ENCODE measurements at places on chromosomes 7 and 10.

GRCh38 chr7:37675749-37676148 lies 7.8 kb upstream of the GPR141 start:
- no peak for DNase-seq

DNA sequence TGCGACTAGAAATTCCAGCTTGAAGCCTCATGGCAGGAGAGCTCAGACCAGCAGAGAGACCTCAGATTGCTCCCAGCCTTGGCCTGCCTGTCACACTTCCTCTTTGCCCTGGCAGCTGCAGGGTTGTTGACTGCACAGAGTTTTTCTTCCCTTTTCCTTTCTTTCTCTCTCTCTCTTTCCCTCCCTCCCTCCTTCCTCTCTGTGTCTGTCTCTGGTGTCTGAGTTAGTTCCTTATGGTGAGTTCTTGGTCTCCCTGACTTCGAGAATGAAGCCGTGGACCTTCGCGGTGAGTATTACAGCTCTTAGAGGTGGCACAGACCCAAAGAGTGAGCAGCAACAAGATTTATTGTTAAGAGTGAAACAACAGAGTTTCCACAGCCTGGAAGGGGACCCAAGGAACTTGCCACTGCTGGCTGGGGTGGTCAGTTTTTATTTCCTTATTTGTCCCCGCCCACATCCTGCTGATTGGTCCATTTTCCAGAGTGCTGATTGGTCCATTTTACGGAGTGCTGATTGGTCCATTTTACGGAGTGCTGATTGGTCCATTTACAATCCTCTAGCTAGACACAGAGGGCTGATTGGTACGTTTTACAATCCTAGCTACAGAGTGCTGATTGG lies 266.3 kb downstream of the RPS24 start:
- DNase-seq: no peak

DNA sequence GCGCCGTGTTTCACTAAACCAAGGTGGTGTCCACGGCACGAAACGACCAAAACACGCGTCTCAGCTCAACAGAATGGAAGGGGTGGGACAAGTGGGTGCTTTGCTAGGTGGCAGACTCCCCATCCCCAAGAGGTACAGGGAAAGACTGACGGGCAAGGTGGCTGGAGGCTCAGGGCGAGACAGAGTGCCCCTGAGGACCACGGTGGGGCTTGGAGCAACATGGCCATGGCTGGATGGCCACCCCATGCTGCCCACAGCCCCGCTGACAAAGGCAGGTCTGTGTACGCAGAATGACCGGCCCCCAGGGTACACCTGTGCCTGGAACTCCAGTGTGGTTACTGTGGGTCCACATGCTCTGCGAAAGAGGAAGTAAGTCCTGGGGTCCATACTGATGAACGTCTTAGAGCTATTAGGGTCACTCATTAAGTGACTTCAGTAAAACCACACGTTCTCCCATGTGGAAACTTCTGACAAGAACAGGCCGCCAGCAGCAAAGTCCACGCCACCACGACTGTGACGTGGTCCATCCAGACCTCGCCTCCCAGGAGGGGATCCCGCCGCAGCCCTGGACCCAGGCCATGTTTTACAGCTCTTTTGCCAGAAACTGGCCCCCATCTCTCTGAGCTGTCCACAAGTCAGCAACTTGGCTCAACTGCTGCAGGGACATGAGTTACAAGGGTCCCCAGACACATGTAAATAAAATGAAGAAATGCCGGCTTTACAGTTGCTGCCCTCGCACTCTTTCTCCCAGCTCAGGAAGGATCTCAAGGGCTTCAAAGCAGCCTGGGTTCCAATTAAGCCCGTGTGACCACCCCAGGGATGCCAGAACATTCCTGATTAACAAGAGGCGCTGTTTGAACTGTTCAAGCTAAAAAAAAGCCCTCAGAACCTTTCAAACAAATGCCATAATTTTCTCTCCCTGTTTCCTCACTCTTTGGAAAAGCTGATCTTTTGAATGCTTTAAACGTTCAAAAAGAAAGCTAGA lies 66.8 kb downstream of the MAD1L1 start:
- no peak for DNase-seq

GRCh38 chr10:72308320-72308987 lies 34.7 kb downstream of the DDIT4 start:
- DNase-seq: no peak

- DNase-seq: peak; percentile 21
These were observed 25.9 kb downstream of the DGKI start for GRCh38 chr7:137820677-137821420.

DNA sequence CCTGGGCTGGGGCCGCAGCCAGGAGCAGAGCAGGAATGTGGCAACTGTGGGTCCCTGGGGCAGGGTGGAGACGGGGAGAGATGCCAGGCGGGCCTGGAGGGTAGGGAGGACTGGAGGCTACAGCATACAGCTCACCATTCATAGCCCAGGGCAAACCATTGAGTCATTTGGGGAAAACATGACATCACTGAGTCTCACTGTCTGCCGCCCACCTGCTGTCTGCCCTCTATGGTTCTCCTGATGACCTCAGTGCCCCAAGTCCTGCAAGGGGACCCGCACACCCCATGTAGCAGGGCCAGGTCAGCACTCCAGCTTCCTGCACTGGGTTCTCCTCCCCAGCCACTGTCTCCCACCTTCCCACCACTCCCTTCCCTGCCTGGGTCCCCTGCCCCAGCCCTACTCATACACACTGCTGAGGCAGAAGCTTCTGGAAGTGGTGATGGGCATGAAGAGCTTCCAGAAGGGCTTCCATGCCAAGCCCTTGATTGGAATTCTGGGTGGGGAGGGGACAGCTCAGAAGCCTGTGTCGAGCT lies 10.4 kb downstream of the CHST3 start:
- no peak for DNase-seq

DNA sequence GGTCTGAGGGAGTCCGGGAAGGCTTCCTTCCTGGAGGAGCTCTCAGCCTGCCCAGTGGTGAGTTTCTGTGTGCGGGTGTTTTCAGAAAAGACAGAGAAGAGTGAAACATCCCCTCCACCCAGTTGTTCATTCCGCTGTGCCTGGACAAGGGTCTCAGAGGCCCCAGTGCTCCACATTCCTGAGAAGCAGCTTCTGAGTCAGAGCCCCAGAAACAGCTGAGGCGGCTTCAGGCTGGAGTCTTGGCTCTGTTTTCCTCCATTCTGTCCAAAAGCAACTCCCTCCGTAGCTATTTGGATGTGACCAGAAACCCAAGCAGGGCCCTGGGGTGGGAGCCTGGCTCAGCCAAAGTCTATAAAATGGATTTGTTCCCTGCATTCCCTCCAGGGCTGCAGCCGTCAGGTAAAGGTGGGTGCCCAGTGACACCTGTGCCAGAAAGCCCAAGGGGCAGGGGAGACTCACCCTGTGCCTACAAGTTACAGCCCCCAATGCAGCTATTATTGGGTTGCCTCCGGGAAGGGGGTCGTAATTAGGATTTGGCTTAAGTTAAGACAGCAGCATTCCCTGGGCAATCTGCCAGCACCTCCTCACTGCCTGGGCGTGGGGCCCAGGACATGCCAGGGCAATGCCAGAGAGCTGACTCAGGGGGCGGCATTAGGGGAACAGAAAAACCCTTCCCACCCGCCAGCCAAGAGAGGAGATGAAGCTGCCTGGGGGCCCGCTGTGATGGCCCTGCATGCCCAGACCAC lies 13.1 kb upstream of the CAMK2G start:
- peak; percentile 82 for DNase-seq

GRCh38 chr10:6618340-6618739 lies 38.3 kb upstream of the PRKCQ start:
- DNase-seq: no peak

DNA sequence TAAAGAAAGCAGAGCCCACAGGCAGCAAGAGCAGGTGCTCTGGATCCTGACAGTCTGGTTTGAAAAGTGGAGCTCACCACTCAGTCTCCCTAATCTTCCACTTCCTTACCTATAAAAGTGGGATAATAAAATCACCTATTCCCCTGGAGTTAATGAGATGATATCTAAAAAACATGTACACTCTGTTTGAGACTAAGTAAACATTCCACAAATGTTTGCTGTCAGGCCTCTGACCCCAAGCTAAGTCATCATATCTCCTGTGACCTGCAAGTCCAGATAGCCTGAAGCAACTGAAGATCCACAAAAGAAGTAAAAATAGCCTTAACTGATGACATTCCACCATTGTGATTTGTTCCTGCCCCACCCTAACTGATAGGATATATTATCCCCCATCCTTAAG lies 1324.5 kb downstream of the XPNPEP1 start:
- DNase-seq: no peak

Data from fibroblast of skin of left quadriceps (primary cell).